Stimulated activated effector memory CD8-positive, alpha-beta T cell treated with anti-CD3 and anti-CD28 coated beads, Interleukin-12 subunit alpha, Interleukin-12 subunit beta, amount 100 ng/mL, for 72 hours (primary cell): ENCODE measurements at places on chromosomes 3 and 15.

- DNase-seq: no peak
Measured at GRCh38 chr3:135495891-135496290, 469.6 kb upstream of the PPP2R3A start.

- no peak for DNase-seq
Measured at GRCh38 chr3:100087198-100087597, 27.1 kb downstream of the FILIP1L start.

DNA sequence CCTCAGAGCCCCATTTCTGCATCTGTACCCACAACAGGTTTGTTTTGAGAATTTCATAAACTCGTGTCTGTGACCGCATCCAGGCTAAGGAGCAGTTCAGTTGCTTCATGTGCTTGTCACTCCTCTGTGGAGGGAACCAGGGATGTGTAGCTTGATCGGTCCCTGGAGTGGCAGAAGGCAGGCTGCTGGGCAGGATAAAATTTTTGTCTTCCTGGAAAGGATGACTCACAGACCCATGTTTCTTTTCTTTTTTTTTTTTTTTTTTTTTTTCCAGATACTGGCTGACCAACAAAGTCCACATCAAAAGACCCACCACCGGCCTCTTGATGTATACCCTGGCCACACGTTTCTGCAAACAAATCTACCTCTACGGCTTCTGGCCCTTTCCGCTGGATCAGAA, 70.1 kb downstream of the ST8SIA2 start:
- no peak for DNase-seq

DNA sequence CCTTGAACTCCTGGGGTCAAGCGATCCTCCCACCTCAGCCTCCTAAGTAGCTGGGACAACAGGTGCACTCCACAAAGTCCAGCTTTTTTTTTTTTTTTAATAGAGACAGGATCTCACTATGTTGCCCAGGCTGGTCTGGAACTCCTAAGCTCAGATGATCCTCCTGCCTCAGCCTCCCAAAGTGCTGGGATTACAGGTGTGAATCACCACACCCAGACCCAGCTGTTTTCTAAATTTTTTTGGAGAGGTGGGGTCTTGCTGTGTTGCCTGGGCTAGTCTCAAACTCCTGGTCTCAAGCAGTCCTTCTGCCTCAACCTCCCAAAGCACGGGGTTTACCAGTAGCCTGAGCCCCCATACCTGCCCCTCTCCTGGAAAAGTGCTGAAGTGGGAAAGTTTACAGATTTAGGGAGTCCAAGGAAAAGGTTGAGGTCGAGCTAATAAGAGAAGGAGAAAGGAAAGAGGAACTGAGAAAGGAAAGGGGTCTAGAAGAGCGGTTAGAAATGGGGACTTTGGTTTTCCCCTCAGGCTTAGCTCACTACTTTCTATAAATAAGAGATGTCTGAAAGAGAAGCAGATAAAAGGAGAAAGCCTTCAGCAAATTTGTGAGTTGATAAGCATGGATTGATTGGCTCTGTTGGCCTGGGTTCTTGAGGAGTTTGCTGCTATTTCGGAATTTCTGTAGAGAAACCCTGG, 23.6 kb downstream of the UBE2E1 start:
- DNase-seq: no peak

- no peak for DNase-seq
Measured at GRCh38 chr15:81828135-81828534, 217.7 kb downstream of the MEX3B start.

DNA sequence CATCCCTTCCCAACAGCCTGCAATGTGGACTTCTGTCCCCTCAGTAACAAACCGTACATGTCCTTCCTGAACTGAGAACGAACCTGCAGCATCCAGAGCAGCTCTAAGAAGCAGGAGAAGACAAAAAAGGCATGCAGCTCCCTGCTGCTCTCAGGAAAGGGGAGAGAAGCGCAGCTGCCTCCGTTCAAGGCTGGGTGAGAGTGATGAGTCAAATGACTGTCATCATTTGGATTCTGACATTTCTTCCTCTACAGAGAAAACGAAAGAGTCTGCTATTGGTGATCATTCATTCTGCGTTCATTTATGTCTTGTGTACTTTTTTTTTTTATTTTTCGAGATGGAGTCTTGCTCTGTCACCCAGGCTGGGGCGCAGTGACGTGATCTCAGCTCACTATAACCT, 677.8 kb downstream of the FHIT start:
- no peak for DNase-seq
